ENCODE measurements at places on chromosomes 4 and X.

- no peak for DNase-seq
These were observed 63.4 kb upstream of the MAGEB2 start for GRCh38 chrX:30151964-30152363.

DNA sequence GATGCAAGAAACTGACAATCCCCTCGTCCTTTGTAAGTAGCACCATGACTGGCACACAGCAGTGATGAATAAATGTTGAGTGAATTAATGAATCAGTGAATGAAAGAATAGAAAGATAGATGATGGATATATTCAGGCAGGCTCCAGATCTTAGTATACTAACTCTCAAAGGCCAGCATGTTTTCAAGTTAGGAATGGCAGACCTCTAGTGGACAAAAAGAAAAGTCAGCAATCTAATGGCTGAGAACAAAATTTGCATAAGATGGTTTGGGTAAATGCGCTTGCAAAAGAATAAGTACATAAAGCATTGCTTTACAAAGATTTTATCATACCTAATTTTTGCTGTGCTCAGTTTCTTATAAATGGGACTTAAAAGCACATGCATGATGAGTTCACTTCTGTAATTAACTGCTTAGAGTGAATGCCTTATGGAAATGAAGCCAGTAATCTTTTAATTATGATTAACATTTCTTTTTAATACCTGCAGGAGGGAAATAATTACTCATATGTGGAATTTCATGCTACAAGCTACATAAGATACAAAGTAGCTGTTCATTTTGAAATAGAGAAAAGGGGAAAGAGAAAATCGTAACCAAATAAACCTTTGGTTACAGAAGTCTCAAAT, 126.9 kb upstream of the GPRIN3 start:
- no peak for DNase-seq

DNA sequence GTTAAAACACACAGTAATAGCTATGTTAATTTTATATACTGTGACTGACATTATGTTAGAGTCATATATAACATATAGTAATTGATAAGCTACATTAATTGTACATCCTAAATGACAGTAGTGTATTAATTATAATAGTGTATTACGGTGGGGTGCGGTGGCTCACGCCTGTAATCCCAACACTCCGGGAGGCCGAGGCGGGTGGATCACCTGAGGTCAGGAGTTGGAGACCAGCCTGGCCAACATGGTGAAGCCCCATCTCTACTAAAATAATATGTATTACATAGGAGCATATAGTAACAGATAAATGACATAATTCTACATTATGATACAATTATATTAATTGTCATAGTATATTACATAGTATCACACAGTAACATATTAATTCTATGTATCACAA, 12.2 kb downstream of the ASMTL start:
- no peak for DNase-seq

DNA sequence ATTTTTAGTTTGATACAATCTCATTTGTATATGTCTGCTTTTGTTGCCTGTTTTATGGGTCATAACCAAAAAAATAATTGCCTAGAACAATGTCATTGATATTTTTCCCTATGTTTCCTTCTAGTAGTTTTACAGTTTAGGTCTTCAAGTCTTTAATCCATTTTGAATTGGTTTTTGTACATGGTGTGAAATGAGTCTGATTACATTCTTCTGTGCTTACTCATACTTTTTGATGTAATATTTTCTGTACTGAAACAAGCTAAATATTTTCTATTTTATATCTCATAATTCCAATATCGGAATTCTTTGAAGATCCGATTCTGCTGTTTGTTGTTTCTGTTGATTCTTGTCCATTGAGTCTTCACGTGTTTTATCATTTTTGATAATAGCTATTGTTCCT, 10.6 kb downstream of the TMEM156 start:
- no peak for DNase-seq

- DNase-seq = no peak
These were observed 21.2 kb downstream of the CCDC160 start for GRCh38 chrX:134258202-134258601.

Measured in hypothalamus (tissue), 51 donors.